ENCODE measurements at places on chromosomes 7 and 10.

- no peak for DNase-seq
These were observed 3.8 kb downstream of the LDB3 start for GRCh38 chr10:86671985-86672710.

GRCh38 chr7:85167636-85168035 lies 19.2 kb downstream of the SEMA3D start:
- DNase-seq, result no peak

GRCh38 chr7:78047800-78048199 lies 249.2 kb downstream of the PHTF2 start:
- no peak for DNase-seq

- no peak for DNase-seq
These were observed 10.7 kb upstream of the FHIP2A start for GRCh38 chr10:114810926-114811325.

DNA sequence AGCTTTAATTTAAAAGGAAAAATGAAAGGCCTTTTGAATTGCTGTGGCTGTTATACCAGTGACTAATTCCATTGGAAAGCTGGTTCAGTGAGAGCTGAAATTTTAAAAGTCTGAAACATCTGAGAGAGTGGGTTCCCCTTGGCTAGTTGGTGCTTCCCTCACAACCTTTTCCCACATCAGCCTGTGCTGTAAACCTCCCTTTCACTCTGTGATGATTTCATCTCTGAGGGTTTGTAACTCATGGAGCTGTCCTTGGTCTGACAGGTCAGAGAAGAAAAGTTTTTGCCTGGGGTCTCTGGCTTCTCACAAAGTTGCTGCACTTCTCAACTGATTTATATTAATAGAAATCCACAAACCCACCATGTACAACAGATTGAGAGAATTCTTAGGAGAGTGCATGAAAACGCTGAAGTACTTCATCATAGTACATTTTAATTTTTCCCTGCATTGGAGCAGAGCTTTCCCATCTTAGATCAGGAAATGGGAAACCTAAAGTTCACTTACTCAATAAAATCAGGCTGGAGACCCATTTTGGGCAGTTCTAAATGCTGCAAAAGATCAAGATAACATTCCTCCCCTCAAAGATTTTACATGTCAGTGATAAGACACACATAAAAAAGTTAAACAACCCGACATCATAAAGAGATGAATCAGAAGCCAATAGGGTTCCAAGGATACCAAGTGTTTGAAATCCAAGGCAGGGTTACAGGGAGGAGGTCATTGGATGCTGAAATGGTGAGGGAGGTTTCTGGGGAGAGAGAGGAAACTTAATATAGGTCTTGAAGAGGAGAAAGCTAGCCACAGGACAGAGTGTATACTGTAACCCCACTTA lies 157.0 kb upstream of the MKLN1 start:
- no peak for DNase-seq

- no peak for DNase-seq
These were observed 29.2 kb upstream of the GALNTL5 start for GRCh38 chr7:151927011-151927410.

GRCh38 chr7:22663357-22663718 lies 63.7 kb upstream of the IL6 start:
- no peak for DNase-seq

DNA sequence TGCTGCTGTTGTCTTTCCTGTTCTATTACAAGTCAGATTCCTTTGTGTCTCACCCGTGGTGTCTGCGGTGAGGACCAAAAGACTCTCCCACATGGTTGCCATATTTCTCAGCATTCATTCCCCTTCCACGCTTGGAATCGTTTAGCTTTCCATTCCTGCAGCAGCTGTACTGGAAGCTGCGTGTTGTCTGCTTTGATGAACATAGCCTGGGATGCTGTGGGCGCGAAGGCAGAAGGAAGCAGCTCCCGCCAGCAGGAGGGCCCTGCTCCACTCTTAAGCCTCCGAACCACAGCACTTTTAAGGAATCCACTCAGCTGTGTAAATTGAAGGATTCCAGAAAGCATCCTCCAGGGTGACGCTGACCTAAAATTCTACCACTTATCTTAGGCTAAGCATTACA lies 303.6 kb upstream of the PITRM1 start:
- DNase-seq, result no peak

DNA sequence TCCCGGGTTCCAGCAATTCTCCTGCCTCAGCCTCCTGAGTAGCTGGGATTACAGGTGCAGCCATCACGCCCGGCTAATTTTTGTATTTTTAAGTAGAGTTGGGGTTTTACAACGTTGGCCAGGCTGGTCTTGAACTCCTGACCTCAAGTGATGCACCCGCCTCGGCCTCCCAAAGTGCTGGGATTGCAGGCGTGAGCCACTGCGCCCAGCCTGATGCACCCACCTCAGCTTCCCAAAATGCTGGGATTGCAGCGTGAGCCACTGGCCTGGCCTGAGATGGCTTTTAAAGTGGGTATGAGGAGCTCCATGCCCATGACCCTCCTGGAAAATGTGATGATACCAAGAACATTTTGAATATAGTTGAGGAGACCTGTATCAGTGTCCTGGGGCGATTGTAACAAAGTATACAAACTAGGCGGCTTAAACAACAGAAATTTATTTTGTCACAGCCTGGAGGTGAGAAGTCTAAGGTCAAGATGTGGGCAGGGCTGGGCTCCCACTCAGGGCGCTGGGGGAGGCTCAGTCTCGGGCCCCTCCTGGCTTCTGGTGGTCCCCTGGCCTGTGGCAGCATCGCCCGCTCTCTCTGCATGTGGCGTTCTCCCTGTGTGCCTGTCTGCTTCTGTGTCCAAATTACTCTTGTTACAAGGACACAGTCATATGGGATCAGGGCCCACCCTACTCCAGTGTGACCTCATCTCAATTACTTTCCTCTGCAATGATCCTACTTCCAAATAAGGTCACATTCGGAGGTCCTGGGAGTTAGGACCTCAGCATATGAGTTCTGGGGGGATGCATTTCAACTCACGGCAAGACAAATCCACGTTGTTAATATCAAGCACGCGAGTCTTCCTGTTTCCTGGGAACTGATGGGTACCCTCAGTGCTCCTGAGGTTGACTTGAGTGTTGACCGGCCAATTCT lies 108.8 kb downstream of the ACTR3B start:
- DNase-seq, result no peak

GRCh38 chr10:58697691-58698090 lies 185.0 kb downstream of the BICC1 start:
- DNase-seq, result no peak

DNA sequence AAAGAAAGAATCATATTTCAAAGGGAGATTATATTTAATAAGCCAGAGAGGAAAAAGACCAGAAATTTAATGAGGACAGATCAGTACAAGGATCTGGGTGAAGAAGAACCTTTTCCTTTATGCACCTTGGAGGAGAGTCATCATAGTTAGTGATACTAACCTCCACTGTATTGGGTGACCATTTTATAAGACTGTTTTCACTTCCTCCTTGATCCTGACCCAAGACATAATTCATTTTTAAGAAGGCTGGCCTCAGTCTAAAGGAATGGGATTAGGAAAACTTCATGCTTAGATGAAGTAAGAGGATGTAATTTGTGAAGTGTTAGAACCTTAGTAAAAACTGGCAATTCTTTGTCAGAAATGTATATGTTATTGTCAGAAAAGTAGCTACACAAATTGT lies 68.6 kb downstream of the ADAM22 start:
- no peak for DNase-seq

DNA sequence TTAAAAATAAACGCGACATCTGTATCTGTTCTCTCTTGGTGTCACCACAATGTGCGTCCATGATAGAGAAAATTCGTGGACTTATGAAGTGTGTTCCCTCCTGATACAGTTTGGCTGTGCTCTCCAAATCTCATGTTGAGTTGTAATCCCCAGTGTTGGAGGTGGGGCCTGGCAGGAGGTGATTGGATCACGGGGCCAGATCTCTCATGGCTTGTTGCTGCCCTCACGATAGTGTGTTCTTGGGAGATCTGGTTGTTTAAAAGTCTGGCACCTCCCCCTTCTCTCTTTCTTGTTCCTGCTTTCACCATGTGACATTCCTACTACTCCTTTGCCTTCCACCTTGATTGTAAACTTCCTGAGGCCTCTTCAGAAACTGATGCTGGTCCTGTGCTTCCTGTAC lies 229.4 kb upstream of the MYO3A start:
- no peak for DNase-seq

GRCh38 chr10:68172324-68172723 lies 59.6 kb downstream of the ATOH7 start:
- DNase-seq, result no peak

- no peak for DNase-seq
These were observed 75.6 kb downstream of the MYOF start for GRCh38 chr10:93406364-93407145.

GRCh38 chr10:46539596-46540411 lies 16.7 kb downstream of the GPRIN2 start:
- no peak for DNase-seq

DNA sequence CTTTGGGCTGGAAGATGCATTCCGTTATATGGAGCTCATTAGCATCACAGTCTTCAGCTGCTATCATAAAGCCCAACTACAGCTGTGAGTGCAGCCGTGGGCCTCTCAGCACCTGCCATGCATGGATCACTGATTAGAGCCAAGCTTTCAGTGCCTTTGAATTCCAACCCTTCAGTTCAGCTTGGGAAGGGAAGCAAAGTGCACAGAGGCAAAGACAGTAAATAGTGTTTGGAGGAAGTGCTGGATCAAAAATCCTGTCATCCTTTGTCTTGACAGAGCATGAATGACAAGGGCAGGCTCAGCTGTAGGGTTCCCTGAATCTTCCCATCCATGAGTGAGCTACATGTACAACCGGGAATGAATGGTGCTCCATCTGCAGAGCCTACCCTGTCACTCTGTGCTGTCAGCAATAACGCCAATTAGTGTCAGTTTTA lies 153.7 kb downstream of the DNAJB9 start:
- peak; percentile 9 for DNase-seq

DNA sequence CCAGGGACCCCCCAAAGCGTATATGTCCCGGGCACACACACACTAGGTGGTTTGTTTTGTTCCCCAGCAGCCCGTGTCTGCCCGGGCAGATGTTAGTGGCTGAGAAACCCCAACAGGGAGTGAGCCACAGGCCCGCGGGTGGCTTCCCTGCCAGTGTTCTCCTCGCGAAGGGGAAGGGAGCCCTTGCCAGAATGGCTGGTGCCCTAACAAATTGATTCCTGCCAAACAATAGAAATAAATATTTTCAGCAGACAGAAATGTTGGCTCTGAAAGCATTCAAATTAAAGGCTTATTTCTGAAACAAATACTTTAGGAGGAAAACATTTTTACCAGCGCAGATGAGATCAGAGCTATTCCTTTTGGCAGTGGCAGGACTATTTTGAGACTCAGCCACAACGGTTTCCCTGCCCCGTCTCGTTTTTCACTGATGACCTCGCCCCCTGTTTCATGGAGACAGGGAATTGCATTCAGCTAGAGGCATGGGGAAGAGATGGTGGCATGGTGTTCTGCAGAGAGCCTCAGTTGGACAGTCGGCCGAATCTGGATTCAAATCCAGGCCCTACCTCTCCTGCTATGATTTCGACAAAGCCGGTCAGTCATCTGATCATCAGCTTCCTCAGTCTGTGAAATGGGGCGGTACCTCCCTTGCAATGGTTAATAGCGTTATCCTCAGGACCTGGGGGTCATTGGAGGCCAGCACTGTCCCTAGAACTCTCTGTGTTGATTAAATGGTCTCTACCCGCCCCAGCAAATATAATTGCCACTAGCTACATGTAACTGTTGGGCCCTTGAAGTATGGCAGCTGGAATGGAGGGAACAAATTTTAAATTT lies 84.5 kb downstream of the CUX1 start:
- DNase-seq, result no peak

DNA sequence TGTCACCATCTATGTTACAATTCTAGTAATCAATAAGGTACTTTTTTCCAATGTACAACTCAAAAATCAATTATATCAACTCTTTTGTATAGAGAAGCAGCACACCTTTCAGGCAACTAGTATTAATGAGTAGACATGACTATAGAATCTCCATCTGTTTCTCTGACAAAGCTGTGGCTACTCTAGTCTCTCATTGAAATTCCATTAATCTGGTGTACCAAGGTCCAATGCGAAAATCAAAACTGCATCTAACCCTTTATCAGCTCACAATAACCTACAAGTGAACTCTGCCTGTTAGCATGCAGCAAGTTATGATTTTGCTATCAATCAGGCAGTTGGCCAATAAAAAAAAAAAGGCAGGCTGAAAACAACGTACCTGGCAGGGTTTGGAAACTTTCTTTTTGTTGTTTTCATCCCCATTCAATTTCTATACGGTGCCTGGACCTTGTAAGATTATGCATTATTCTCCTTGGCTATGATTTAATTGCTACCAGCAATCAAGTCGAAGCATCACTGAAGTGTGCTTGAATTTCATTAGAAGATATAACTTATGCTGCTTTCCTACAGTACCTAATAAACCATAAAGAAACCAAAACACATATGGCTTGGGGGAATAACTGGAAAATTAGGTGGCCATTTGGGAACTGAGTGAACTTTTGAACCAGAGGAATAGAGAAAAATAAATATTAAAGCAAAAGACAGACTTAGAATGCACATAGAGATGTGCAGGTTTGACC lies 23.2 kb downstream of the SKAP2 start:
- no peak for DNase-seq

GRCh38 chr10:103584216-103585010 lies 90.9 kb downstream of the NEURL1 start:
- no peak for DNase-seq

DNA sequence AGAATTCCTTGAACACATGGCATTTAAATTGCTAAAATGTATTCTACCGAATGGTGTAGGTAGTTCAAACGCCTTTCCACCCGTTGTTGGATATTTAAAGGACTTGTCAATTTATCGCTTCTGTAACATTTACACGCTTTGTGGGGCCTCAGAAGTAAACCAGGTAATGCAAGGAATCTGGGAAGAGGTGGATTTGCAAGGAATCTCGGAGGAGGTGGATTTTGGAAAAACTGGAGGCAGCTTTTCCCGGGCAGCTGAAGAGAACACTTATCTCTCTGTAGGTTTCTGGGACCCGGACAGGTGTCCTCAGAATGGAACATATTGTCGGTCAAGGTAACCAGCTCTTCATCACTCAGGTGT lies 592 bp upstream of the MAPK8 start:
- no peak for DNase-seq

- DNase-seq, result no peak
These were observed 29.0 kb upstream of the ZNF273 start for GRCh38 chr7:64874114-64874513.

DNA sequence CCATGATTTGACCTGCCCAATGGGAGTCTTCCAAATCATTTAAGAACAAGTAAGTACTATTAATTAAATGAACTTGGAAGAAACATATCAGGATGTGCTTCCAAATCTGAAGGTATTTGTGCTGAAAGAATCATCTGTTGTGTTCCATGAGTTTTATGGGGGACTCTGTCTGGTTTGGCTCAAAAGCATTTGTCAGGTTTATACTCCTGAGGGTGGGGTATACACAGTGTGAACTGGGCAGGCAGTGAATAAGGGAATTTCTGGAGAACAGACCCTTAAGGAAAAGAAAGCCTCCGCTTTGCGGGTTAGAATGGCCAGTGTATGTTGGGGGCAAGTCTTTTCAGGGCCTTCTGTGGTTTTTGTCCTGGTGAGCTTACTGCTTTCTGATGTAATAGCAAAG lies 29.9 kb downstream of the TCF7L2 start:
- no peak for DNase-seq
